Stimulated activated CD8-positive, alpha-beta memory T cell treated with anti-CD3 and anti-CD28 coated beads, Interleukin-4, amount 100 ng/mL, for 4 hours (primary cell): ENCODE measurements at places on chromosomes 5 and 9.
A peak's percentile ranks its signal among the peaks of the same experiment; 100 is the strongest.

DNA sequence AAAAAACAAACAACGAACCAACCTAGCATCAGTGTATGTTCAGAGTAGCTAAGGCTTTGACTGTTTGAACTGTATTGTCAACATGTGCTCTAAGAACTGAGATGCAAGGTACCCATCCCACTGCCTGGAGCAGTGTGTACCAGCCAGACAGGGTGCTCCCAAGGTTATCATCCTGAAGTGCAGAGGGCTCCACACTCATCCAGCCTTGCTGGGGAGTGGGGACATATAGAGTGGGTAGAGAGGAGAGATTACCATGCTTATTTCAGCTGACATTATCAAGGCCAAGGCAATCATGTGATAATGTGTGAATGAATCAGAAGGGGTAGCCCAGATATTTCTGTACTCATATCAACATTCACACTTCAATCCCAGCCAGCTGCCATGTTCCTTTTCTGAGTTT lies 68.7 kb upstream of the ZNF622 start:
- DNase-seq, result no peak

DNA sequence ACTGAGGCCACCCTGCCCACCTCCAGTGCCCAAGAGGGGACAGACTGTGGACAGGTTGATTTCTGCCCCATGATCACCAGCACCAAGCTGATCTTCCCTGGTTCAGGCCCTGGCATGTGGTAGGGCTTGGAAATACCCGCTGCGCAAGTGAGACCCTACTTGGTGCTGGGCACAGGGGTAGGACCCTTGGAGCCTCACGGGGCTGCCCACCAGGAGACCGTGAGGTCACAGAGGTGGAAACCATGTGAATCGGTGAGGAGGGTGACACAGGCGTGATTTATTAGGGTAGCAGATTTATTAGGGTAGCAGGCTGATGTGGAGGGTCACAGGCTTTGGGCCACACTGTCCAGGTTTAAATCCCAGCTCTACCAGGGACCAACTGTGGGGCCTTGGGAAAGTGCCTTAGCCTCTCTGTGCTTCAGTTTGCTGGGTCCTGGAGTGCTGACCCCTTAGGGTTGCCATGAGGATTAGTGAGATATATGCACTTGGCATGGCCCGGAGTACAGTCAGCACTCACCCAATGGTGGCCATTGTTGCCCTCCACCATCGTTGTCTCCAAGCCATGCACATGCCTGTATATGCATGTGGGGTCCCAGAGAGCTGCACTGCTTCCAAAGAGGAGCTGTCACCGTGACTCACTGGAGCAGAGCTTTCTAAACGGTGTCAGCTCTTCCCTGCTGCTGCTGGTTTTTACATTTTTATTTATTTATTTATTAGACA lies 20.9 kb upstream of the DUSP1 start:
- no peak for DNase-seq

- DNase-seq, result no peak
Measured at GRCh38 chr5:124292322-124292855, 454.1 kb downstream of the ZNF608 start.

GRCh38 chr9:89811886-89812450 lies 207.2 kb downstream of the GADD45G start:
- no peak for DNase-seq

DNA sequence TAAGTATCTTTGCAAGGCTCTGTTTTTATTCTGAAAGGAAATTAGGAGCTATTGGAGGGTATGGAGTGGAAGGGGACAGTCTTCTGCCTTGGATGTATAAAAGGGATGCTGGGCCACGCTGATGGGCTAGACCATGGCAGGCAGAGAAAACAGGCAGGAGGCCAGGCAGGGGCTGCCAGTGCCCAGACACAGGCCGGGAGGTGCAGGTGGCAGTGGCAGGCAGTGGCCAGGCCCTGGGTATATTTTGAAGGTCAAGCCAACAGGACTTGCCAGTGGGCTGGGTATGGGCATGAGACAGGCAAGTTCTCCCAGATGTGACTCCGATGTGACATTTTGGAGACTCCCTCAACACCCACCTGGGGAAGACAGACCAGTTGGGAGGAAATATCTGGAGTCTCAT lies 131.9 kb downstream of the KCNIP1 start:
- DNase-seq, result no peak

DNA sequence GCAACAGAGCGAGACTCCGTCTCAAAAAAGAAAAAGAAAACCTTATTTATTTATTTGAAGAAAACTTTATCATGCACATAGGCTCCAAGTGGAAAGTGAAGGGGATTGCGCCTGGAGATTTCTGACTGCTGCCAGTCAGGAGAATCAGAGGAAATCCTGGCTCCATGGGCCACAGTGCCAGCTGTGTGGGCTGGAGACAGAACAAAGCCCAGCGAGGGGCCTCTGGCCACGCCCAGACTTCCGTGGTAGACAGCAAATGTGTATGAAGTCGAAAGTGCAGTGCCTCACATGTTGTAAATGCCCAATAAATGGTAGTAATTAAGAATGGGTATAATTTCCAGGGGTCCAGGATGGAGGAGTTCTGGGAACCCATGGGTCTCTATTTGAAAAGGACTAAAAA lies 75.8 kb upstream of the WWC1 start:
- DNase-seq, result no peak

DNA sequence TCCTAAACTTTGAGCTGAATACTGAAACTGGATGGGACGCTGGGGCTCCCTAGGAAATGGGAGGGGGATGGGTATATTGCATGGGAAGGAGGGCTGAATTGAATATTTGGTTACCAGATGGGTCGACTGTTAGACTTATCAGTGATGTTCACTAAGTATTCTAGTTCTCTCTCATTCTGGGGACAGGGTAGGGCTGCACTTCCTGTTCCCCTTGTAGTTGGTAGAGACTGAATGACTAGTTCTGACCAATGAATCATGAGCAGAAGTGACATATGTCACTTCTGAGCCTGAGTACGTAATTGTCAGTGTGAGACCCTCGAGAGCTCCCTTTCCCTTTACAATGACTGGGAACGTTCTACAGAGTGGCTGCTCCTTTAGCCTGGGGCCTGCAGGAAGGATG lies 55.5 kb upstream of the DMRT1 start:
- no peak for DNase-seq

GRCh38 chr5:165457859-165458481 lies 1952.6 kb downstream of the MAT2B start:
- no peak for DNase-seq

DNA sequence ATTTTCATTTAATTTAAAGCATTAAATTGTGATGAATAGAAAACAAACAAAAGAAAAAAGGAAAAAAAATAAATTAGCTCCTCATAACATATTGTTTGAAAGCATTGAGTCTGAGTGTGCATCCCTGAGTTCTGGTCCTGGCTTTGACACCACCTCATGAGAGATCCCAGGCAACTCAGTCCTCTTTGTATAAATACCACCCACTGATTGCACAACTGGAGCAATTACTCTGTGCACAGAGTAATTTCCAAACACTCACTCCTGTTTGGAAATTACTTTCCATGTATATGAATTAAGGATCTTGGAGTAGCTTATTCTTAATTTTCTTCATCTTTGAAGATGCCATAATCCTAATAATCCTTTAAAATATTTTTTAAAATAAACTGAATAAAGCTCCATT lies 59.4 kb upstream of the C5orf46 start:
- no peak for DNase-seq

GRCh38 chr9:36092509-36093215 lies 43.9 kb upstream of the GLIPR2 start:
- DNase-seq, result no peak

GRCh38 chr5:57598756-57599155 lies 116.1 kb upstream of the ACTBL2 start:
- no peak for DNase-seq

- no peak for DNase-seq
Measured at GRCh38 chr9:95815133-95815532, 60.4 kb upstream of the ERCC6L2 start.

- no peak for DNase-seq
Measured at GRCh38 chr9:77562019-77562748, 85.9 kb downstream of the GNA14 start.

GRCh38 chr5:108642170-108642906 lies 105.4 kb upstream of the FER start:
- peak; percentile 7 for DNase-seq

GRCh38 chr9:18260521-18260920 lies 213.4 kb upstream of the ADAMTSL1 start:
- DNase-seq, result no peak

- no peak for DNase-seq
Measured at GRCh38 chr5:55699041-55699688, 13.0 kb downstream of the SLC38A9 start.

DNA sequence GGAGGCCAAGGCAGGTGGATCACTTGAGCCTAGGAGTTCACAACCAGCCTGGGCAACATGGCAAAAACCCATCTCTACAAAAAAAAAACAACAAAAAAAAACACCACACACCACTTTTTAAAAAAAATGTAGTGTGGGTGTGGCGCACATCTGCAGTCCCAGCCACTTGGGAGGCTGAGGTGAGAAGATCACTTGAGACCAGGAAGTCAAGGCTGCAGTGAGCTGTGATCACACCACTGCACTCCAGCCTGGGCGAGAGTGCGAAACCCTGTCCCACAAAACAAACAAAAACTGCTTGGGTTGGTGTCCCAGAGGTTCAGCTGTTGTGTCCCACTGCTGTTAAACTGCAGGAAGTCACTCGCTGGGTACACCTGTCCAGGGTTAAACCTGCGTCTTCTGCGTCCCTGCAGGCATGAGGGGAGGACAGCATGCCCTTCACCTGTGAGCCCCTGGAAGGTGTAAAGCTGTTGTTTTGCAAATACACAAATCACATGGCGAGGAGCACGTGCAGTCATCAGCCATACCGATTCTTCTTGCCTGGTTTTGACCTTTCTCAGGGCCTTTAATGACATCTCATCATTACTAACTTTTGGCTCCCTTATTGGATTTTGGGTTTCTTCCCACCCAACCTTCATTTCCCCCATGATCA lies 29.3 kb upstream of the CLPTM1L start:
- no peak for DNase-seq

DNA sequence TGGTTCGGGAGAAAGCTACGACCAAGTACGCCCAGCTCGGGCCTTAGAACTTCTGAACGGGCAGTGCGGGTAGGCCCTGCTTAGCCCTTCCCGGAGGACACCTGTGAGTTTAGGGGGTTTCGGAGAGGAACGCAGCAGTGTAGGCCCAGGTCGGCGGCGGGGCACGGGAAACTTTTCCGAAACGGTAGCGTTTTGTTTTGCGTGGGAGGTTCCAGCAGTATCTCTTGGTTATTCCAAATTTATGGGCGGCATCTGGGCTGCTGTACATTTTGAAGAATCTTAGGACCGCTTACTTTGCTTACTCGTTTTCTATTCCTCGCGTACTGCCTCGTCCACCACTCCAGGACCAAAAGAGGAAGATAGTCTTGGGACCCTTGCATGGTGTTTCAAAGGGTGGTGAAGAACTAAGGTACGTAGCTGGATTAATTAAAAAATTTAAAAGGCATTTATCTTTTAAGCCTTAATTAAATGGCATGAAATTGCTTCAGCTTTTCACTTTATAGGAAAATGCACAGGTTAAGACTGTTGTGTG lies 492 bp downstream of the TENT2 start:
- no peak for DNase-seq

- DNase-seq, result no peak
Measured at GRCh38 chr9:123927625-123928532, 2.0 kb downstream of the DENND1A start.

DNA sequence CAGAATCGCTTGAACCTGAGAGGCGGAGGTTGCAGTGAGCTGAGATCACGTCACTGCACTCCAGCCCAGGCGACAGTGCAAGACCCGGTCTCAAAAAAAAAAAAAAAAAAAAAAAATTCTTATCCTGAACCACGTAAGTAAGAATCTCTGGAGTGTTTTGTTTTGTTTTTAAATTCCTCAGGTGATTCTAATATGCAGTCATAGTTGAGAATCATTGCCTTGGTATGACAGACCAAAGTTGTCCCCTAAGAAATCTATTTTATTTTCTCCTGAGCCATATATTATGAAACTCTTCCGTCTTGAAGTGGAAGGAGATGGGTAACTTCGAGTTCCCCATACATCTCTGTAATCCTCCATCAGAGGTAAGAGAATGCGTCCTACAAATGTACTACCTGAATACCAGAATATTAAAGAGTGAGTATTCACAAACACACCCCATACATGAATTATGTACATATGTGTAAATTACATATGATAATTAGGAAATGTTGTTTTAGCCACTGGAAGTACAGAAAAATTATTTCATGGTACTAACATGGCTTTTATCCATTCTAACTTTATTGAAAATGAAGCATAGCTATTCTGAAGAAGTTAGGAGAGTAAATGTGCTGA lies 26.7 kb upstream of the SVEP1 start:
- no peak for DNase-seq

GRCh38 chr9:72013292-72013760 lies 47.1 kb downstream of the C9orf57 start:
- DNase-seq, result no peak

GRCh38 chr9:124549016-124549415 lies 41.8 kb upstream of the NR5A1 start:
- no peak for DNase-seq

DNA sequence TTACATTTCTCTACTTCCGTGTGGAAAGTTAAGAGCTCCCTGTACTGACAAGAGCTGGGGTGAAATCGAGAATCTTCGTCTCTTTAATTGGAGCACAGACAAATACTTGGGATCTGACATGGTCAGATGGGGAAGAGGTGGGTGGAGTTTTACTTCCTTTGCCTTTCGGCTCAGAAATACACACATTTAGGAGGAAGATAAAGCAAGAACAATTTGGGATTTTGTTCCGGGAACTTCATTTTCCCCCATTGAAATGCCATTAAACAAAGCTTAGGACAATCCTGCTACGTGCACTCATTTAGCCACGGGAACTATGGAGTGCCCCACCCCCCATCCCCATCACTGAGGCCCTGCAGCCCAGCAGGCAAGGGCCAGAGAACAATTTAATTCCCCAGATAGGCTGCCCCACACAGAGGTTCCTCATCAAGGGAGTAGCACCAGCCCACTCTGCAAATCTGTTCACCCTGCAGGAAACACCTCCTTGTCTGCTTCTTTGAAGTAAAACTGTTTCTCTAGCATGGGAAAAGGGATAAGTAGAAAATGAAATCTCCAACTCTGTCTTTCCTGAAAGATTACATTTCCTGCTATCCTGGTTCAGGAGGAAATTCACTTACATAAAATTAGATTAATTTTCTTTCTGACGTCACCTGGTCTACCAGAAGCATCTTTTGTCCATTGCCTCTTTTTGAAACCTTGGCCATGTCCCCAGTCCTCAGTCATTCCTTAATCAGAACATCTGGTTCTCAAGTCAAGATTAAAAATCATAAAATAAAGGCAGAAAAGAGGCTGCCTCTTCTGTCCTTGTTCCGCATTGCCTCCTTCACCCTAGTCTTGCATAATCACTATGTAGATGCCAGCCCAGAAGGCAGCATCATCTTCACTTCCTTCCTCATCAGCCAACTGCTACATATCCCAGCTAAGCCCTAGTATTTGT lies 206.4 kb downstream of the ENC1 start:
- DNase-seq, result no peak

DNA sequence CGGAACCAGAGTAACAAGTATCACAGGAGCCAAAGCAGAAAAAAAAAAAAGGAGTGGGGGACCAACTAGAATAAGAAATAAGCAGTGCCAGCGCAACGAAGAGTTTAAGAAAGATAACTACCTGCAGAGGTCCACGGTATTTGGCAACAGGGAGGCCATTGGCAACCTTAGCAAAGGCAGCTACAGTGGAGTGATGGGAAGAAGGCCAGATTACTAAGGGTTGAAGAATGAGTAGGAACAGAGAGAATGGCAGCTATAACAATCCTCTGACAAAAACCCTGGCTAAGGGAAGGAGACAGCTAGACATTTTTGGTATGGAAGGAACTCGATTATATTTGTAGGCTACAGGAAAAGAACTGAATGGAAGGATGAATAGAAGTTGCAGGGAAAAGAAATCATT lies 93.4 kb upstream of the DMAC1 start:
- DNase-seq, result no peak

- DNase-seq, result no peak
Measured at GRCh38 chr5:113047733-113048652, 71.4 kb downstream of the DCP2 start.
